ENCODE measurements at places on chromosomes 1 and 21. TPM values are rescaled to one million over a fixed set of nuclear protein-coding genes. Genes with fewer than 3 reads are reported as not detected.

DNA sequence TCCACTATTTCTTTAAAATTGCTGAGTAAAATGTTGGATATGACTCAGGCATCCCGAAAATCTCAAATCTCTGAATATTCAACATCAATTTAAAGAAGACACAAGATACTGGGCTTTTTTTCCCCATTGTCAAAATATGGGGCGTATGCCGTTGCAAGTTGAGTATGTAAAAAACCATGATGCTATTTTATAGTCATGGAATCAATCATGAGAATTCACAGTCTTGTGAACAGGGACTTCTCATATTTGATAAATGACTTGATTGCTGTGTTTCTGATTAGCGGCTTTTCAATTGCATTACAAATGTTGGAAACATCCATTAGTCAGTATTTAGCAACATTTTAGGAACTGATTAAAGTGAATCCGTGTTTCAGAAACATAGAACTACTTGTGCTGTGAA is 45.3 kb downstream of the SETD4 start:
- no peaks in the 10 kb centered on the region for H3K36me3 ChIP-seq
- H3K4me3 ChIP-seq: no peak overlapping the region
- H3K27me3 ChIP-seq: peaks cover 4% of the 10 kb centered on the region
- DNase-seq: no peak
- no peaks in the 10 kb centered on the region for H3K4me1 ChIP-seq

DNA sequence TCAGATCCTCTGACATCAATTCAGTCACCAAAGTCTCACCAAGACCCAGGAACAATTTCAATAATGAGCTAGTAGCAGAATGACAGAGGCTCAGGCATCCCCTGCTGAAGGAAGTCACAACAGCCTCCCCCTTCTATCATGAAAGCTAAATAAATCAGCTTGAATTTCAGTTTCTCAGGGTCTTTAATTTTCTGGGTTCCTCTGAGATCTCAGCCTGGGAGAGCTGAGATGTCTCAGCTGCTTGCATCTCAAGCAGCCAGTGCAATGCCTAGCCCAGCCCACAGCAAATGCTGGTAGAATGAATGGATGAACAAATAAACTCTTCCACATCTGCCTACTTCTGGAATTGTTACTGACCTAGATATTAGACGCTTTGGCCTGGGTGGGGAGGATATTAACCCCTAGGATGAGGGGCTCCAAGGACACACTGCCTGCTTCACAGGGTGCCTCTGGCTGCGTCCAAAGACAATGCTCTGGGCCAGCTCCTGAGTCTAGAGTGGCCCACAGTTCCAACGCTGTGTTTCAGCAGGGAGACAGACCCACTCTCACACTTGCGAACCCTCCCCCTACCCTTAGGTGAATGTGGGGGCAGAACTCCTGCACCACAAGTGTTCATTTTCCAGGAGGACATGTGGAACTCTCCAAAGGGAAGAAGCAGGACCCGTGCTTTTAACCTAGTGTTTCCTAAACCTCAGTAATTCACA is 11.2 kb upstream of the LORICRIN start:
- no peak for DNase-seq
- no peaks in the 10 kb centered on the region for H3K36me3 ChIP-seq
- no peaks in the 10 kb centered on the region for H3K4me1 ChIP-seq
- H3K4me3 ChIP-seq: no peak overlapping the region
- H3K27ac ChIP-seq: no peak overlapping the region
- peaks cover 20% of the 10 kb centered on the region for H3K27me3 ChIP-seq

GRCh38 chr1:24903011-24903461 is 27.0 kb downstream of the RUNX3 start:
- no peak overlapping the region for H3K4me3 ChIP-seq
- no peaks in the 10 kb centered on the region for H3K27me3 ChIP-seq
- peaks cover 58% of the 10 kb centered on the region for H3K36me3 ChIP-seq
- H3K27ac ChIP-seq: no peak overlapping the region

DNA sequence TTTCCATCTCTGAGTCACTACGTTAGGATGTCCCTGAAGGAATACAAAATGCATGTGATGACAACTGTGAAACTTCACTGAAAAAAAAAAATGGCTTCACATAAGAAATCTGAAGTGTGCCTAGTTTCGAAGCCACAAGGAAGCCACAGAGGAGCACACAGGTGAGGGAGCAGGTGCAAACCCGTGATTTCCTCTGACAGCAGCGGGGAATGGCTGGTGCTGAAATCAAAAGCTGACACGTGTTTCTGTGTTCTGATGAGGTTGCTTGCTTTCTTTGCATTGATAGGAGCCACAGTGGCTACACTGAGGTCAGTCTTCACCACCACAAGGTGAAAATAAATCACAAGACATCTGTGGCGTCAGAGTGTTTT is 105.7 kb upstream of the TLR5 start:
- peaks cover 30% of the 10 kb centered on the region for H3K4me1 ChIP-seq
- no peak overlapping the region for H3K27ac ChIP-seq
- no peaks in the 10 kb centered on the region for H3K36me3 ChIP-seq
- peak; percentile 46 for DNase-seq
- no peak overlapping the region for H3K4me3 ChIP-seq

DNA sequence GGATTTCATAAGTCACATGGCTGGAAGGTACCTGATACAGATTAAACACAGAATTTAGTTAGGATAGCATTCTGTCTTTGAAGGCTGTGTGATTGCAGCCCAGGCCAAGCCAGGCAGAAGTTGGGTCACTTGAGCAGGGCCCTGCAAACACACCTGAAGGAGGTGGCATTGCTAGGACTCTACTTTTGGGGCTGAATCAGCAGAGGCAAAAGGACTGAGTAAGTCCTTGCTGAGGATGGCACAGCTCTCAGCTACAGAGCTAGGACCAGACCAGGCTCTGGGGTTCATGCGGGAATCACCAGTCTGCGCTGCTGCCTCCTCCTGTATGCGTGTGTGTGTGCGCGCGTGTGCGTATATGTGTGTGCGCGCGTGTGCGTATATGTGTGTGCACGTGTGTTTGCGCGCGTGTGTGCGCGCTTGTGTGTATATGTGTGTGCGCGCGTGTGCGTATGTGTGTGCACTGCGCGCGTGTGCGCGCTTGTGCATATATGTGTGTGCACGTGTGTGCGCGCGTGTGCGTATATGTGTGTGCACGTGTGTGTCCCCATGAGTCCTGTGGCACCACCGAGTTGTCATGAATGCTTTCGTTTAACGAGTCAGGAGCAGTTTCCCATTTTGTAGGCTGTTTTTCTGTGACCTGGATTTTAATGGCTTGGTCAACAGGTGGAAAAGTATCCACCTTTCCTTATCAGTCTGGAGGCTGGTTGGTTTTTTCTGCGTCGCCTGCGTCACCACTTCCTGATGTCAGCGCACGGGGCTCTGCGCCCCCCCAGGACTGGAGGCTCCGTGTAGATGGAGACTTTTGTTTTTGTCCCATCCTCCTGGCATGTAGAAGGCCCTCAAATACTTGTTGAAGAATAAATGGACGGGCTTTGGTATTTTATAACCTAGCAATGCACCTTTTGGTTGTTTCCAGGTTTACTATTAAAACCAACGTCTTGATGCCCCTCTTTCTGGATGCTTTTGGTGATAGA is 34.7 kb downstream of the ADARB1 start:
- DNase-seq: no peak
- peak overlapping the region; percentile 61 for H3K4me3 ChIP-seq
- H3K27ac ChIP-seq: peak overlapping the region; percentile 25
- no peaks in the 10 kb centered on the region for H3K27me3 ChIP-seq
- peaks cover 65% of the 10 kb centered on the region for H3K4me1 ChIP-seq
- no peaks in the 10 kb centered on the region for H3K36me3 ChIP-seq

GRCh38 chr1:208525417-208525816 is 281.2 kb upstream of the PLXNA2 start:
- H3K4me3 ChIP-seq: no peak overlapping the region
- no peak overlapping the region for H3K27ac ChIP-seq
- H3K36me3 ChIP-seq: no peaks in the 10 kb centered on the region
- no peaks in the 10 kb centered on the region for H3K4me1 ChIP-seq

GRCh38 chr1:243944429-243945160 is 94.6 kb upstream of the AKT3 start:
- no peak for DNase-seq
- H3K36me3 ChIP-seq: no peaks in the 10 kb centered on the region
- H3K4me3 ChIP-seq: no peak overlapping the region
- H3K27me3 ChIP-seq: peaks cover 14% of the 10 kb centered on the region

- no peaks in the 10 kb centered on the region for H3K36me3 ChIP-seq
- no peak for DNase-seq
- no peak overlapping the region for H3K27ac ChIP-seq
- no peaks in the 10 kb centered on the region for H3K4me1 ChIP-seq
Measured at GRCh38 chr1:177746155-177746554, 223.7 kb downstream of the SEC16B start.

DNA sequence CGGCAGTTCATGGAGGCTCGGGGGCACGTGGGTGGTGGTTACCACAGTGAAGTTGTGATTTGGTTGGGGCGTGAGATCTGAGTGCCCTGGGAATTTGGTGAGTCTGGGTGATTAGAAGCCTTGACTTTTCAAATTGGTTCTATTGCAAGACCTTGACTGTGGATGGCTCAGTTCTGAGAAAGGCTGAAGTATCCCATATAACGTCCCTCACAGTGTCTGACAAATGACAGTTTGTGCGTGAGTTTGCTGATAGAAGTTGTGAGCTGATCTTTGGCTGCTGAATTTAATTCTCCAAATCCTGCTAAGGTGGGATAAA is 549 bp downstream of the MSH4 start:
- peaks cover 10% of the 10 kb centered on the region for H3K4me1 ChIP-seq
- no peak overlapping the region for H3K4me3 ChIP-seq
- DNase-seq: no peak
- peaks cover 44% of the 10 kb centered on the region for H3K36me3 ChIP-seq
- H3K27me3 ChIP-seq: no peaks in the 10 kb centered on the region
- H3K27ac ChIP-seq: no peak overlapping the region

- no peak overlapping the region for H3K27ac ChIP-seq
- peaks cover 11% of the 10 kb centered on the region for H3K36me3 ChIP-seq
- H3K4me1 ChIP-seq: peaks cover 27% of the 10 kb centered on the region
- no peak for DNase-seq
Measured at GRCh38 chr1:228143480-228144192, 3.6 kb downstream of the GUK1 start.

DNA sequence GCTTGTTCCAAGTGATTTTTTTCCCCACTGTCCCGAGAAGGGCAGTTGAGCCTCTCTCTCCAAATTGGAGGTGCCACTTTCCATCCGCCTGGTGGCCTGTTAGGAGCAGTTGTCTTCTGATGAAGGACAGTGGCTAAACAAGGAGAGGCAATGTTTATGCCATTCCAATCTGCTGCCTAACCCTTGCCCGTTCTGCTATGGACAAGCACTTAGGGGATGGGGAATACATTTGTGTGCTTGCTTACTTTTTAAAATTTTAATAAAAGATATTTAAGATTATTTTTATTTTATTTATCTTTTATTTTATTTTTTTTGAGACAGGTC is 12.0 kb downstream of the COQ8A start:
- no peaks in the 10 kb centered on the region for H3K27me3 ChIP-seq
- H3K4me3 ChIP-seq: no peak overlapping the region
- H3K27ac ChIP-seq: no peak overlapping the region
- peaks cover under 1% of the 10 kb centered on the region for H3K4me1 ChIP-seq
- DNase-seq: no peak
- no peaks in the 10 kb centered on the region for H3K36me3 ChIP-seq

GRCh38 chr21:35976481-35976880 is 83.8 kb downstream of the SETD4 start:
- H3K36me3 ChIP-seq: no peaks in the 10 kb centered on the region
- H3K27me3 ChIP-seq: peaks cover 11% of the 10 kb centered on the region
- H3K4me3 ChIP-seq: no peak overlapping the region
- DNase-seq: no peak
- H3K4me1 ChIP-seq: no peaks in the 10 kb centered on the region

- H3K27me3 ChIP-seq: no peaks in the 10 kb centered on the region
- peaks cover 14% of the 10 kb centered on the region for H3K4me1 ChIP-seq
- peaks cover 4% of the 10 kb centered on the region for H3K36me3 ChIP-seq
- H3K4me3 ChIP-seq: no peak overlapping the region
- H3K27ac ChIP-seq: no peak overlapping the region
- DNase-seq: no peak
Measured at GRCh38 chr1:165884009-165884689, 56.7 kb downstream of the UCK2 start.

DNA sequence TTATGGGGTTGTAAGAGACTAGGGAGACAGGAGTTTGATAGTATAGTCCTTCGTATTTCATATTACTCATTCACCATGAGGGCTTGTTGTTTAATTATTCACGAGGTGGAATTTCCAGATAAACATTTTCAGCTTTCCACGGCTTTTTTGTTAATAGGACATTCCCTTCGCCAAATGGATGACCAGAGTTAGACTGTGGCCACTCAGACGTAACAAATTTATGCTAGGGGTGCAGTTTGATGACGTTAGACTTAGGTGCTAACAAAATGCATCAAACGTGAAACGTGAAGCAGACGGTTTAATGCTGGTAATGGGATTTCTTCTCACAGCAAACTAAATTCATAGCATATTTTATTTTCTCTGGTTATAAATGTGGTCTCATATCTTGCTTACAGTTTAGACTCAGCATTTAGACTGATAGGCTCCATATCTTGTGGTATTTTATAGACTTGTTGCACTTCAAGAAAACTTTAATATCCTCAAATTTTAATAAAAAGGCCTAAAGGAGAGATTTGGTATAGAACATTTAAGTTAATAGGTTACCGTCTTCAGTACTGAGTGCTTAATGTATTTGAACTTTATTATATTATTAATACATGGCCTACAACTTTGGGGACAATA is 2.3 kb downstream of the DHX9 start:
- H3K4me1 ChIP-seq: peaks cover 56% of the 10 kb centered on the region
- no peaks in the 10 kb centered on the region for H3K27me3 ChIP-seq
- H3K4me3 ChIP-seq: peak overlapping the region; percentile 98
- peaks cover 50% of the 10 kb centered on the region for H3K36me3 ChIP-seq
- no peak for DNase-seq

- no peaks in the 10 kb centered on the region for H3K4me1 ChIP-seq
- no peaks in the 10 kb centered on the region for H3K27me3 ChIP-seq
- no peak overlapping the region for H3K4me3 ChIP-seq
- H3K27ac ChIP-seq: no peak overlapping the region
Measured at GRCh38 chr1:3564921-3565831, 46.1 kb downstream of the MEGF6 start.

- no peak for DNase-seq
- no peak overlapping the region for H3K4me3 ChIP-seq
- H3K27me3 ChIP-seq: peaks cover 1% of the 10 kb centered on the region
- no peaks in the 10 kb centered on the region for H3K36me3 ChIP-seq
- peaks cover 7% of the 10 kb centered on the region for H3K4me1 ChIP-seq
Measured at GRCh38 chr21:42674351-42674940, 21.0 kb downstream of the PDE9A start.

GRCh38 chr1:182120411-182121258 is 59.1 kb upstream of the ZNF648 start:
- DNase-seq: no peak
- H3K27me3 ChIP-seq: no peaks in the 10 kb centered on the region
- no peaks in the 10 kb centered on the region for H3K4me1 ChIP-seq
- no peak overlapping the region for H3K4me3 ChIP-seq
- no peaks in the 10 kb centered on the region for H3K36me3 ChIP-seq
- no peak overlapping the region for H3K27ac ChIP-seq

GRCh38 chr21:40018871-40019475 is 151.7 kb downstream of the PCP4 start:
- no peaks in the 10 kb centered on the region for H3K4me1 ChIP-seq
- H3K27me3 ChIP-seq: no peaks in the 10 kb centered on the region
- DNase-seq: no peak
- no peak overlapping the region for H3K27ac ChIP-seq
- H3K4me3 ChIP-seq: no peak overlapping the region

- DNase-seq: peak; percentile 44
- H3K27ac ChIP-seq: no peak overlapping the region
- H3K36me3 ChIP-seq: no peaks in the 10 kb centered on the region
- H3K4me1 ChIP-seq: peaks cover 47% of the 10 kb centered on the region
Measured at GRCh38 chr1:27527890-27528817, 38.2 kb upstream of the WASF2 start.

The SFN gene
- 0.95 TPM for total RNA-seq

The ZNF362 gene
- total RNA-seq: 8.7 TPM

The ZFP69B gene
- 4.8 TPM for total RNA-seq

The PLCH2 gene
- total RNA-seq: 10.3 TPM

The PTPN22 gene
- total RNA-seq: 45.2 TPM

The SLC1A7 gene
- not detected for total RNA-seq

The SLC35D1 gene
- 11.0 TPM for total RNA-seq
